ENCODE measurements at places on chromosomes 3 and 15.
A peak's percentile ranks its signal among the peaks of the same experiment; 100 is the strongest.

- DNase-seq: no peak
Observed at GRCh38 chr3:9951126-9951525, 1.1 kb downstream of the PRRT3 start.

GRCh38 chr3:8848696-8849131 is 79.3 kb upstream of the OXTR start:
- DNase-seq: no peak

GRCh38 chr3:94522488-94522887 is 459.6 kb downstream of the NSUN3 start:
- no peak for DNase-seq

DNA sequence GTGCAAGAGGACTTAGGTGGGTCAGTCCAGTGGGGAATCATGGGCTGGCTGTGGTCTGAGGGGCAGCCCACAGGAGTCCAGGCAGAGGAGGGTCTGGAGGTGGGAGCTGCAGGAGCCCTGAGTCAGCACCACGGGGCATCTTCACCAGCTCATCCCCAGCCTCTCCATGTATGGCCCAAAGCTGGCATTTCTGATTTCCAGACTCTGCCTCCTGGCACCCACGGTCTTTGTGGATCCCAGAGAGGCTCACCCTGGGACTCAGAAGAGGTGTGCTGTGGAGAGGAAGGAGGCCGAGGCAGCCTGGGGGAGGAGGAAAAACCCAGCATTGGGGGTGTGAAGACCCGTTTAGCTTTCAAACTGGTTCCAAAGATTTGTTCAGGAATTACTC is 64.5 kb upstream of the KLF13 start:
- DNase-seq: no peak

GRCh38 chr3:66418475-66418931 is 82.3 kb downstream of the LRIG1 start:
- DNase-seq: no peak

GRCh38 chr3:18890449-18890848 is 257.9 kb upstream of the KCNH8 start:
- DNase-seq: no peak

- DNase-seq: peak; percentile 51
Observed at GRCh38 chr3:196432137-196432879, at the start of gene UBXN7. TSS of gene UBXN7 (minus strand) at chr3:196432427. CDS start at chr3:196432399, 28 bp downstream.

- DNase-seq: no peak
Observed at GRCh38 chr15:60155661-60156060, 151.6 kb downstream of the FOXB1 start.

DNA sequence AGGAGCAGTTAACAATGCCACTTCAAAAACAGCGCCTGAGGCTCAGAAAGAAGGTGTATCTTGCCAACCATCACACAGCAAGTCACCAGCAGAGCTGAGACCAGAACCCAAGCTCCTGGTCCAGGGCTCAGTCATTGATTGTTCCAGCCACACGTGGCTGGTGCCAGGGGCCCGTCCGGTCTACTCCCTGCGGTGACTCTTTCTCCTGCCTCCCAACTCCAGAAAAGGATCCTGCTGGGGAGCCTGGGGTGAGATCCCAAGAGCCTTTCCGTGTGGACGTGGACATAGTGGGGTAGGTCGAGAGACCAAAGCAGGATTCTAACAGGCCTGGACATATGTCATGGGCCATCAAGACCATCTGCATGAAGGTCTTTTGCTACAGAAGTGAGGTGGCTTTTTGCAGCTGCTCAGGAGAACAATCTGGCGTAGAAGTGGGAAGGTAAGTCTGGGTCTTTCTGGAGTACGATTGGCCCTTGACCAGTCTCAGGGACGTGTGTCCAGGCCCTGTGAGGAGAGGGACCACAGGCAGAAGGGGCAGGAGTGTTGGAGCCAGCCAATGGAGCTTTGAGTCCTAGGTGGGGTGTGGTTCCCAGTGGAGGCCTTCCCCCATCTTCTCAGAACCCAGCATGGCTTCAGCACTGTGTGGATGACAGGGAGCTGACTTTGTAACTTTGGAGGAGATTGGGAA is 105.4 kb downstream of the HMG20A start:
- DNase-seq: no peak

- no peak for DNase-seq
Observed at GRCh38 chr15:70715840-70716485, 47.4 kb downstream of the UACA start.

GRCh38 chr3:73043414-73043813 is 18.0 kb upstream of the EBLN2 start:
- no peak for DNase-seq

GRCh38 chr3:70150599-70150998 is 151.1 kb downstream of the SAMMSON start:
- DNase-seq: no peak

GRCh38 chr3:101941318-101942040 is 92.2 kb downstream of the NFKBIZ start:
- DNase-seq: no peak

DNA sequence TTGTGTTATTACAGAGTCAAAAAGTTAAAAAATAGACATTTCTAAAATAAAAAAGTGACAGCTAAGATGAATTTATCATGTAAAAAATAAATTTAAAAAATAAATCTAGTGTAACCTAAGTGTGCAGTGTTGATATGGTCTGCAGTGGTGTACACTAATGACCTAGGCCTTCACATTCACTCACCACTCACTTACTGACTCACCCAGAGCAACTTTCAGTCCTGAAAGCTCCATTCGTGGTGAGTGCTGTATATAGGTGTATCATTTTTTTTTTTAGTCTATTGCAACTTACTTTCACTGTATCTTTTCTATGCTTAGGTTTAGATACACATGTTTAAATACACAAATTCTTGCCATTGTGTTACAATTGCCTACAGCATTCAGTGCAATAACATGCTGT is 459.4 kb upstream of the ROBO1 start:
- DNase-seq: no peak

- DNase-seq: no peak
Observed at GRCh38 chr15:70096215-70097062, 1.3 kb downstream of the TLE3 start.

GRCh38 chr3:9247361-9247940 is 2.0 kb downstream of the SRGAP3 start:
- DNase-seq: no peak

DNA sequence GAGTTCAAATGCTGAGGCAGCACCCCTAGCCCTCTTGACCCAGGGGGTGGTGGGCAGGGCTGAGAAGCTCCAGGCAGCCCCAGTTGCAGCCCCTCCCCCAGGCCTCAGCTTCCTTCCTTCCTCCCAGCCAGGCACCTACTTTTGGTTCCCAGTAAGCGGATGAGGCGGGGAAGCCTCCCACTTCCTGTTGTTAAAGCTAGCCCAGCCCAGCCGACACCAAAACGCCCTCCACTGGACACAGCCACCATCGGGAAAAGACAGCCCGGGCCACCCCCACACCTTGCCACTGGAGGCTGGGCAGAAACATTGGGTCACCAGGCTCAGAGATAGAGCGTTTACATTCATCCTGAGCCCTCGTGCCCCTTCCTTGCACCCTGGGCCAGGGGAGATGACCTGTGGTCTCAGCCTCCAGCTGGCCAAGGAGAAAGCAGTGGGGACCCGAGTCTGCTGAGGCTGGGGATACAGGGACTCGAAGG is 3.5 kb downstream of the DUSP7 start:
- DNase-seq: no peak

GRCh38 chr3:150469931-150470740 is 62.0 kb downstream of the TSC22D2 start:
- DNase-seq: no peak

DNA sequence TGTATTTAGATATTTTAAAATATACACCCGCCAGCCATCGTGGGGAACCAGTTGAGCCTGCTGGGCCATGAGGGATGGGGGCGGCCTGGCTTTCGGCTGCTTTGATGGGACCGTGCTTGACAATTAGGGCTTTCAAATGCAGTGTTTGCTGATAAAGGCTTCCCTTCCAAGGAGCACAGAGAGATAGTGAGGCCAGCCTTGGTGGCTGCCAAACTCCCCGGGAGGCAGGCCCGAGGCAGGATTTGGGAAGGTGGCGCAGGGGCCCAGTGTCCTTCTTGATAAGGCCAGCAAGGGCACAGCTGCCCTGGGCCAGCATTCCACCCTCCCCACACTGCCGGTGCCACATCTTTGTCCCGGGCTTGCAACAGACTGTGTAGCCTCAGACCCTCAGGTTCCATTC is 75.6 kb downstream of the LINGO1 start:
- DNase-seq: no peak

DNA sequence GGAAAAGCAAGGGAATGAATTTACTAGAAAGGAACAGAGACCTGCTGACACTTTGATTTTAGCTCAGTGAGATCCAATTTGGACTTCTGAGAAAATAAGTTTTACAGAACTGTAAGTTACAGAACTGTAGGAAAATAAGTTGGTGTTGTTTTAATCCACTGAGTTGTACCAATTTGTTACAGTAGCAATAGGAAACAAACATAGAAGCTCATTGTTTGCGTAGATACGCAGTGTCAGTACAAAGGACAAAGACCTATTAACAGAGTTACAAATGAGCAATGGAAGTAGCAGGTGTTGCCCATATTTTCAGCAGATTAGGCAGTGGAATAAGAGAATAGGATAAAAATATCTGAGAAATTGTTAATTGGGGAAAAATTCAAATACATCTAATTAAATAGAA is 385.8 kb upstream of the CNTN6 start:
- no peak for DNase-seq

- DNase-seq: no peak
Observed at GRCh38 chr3:130715616-130716015, 31.0 kb downstream of the PIK3R4 start.

DNA sequence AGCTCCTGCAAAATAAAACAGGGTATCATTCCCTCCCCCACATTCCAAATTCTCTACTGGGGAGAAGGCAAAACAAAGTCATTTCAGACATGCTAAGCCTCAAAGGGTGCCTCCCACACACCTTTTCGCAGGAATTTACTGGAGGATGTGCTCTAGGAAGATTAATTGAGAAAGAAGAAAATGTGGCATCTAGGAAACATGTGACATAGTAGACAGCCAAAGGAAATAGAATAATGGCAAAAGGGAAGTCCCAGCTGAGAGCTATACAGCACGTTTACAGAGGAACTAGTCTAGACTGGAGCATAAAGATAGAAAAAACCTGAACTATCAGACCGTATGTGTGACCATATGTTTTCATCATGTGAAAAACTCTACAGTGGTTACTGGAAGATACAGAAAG is 58.8 kb upstream of the MELTF start:
- DNase-seq: no peak

DNA sequence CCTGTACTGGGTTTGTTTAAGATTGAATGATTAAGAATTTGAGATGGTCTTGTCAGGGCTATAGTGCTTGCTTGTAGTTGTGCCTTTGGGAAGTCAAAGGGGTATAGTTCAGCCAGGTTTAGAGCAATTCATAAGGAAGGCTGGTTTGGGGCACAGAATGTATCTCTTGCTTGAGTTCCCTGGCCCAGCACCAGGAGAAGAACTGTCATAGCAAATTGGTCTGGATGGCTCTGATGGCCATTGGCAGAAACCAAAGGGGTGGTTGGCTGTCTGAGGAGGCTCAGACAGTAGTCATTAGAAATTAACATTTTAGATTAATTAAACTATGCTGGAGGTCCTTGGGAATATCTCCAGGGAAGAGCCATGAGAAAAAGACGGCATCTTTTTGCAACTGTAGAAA is 25.4 kb upstream of the OTOL1 start:
- no peak for DNase-seq

DNA sequence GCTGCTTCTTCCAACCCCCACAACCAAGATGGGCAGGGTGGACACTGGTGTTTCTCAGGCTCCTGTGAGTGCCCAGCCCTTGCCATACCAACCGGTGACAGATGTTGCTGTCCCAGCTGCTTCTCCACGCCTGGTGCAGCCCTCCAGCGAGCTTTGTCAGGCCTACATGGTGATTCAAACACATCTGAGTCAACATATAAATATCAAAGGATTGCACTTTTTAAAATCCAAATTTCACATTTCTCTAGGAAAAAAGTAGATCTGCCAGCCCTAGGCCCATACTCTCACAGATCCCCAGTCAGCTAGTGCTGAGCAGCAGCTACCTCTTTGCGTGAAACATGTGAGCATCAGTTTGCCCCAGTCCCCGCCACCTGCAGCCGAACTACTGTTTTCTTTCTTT is 52.7 kb downstream of the RPN1 start:
- DNase-seq: no peak

- no peak for DNase-seq
Observed at GRCh38 chr15:97153356-97153965, 807.0 kb upstream of the ARRDC4 start.

GRCh38 chr3:38404286-38404685 is 49.4 kb upstream of the ACVR2B start:
- no peak for DNase-seq

DNA sequence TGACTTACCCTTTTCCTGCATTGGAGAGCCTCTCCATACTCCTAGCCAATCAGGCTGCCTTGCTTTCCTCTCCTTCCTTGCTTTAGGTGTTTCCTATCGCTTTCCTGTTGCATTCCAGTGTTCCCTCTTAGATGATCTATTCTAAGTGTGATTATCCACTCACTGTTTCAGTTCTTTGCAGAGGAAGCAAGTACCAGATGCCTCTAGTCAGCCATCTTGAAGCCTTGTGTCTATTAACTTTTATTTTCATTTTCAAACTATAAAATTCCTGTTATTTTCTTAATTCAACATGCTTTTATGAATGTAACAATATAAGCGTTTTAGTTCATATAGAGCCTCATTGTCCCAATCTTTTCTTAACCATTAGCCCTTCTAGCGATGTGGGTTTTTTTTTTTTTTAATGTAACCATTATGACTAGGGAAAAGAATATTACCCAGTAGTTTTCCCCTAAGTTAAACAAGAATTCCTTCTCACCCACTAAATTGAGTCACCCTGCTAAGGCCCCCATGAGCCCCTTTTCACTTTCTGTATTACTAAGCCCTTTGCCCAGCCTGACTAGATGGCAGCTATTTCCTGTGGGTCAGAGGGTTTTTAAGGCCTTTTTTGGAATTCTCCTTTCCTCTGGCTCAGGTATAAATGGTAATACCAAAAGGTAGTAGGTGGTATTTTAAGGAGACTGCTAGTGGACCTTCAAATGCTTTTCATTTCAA is 229.4 kb upstream of the CTNNB1 start:
- DNase-seq: no peak

GRCh38 chr15:39869858-39870515 is 50.1 kb downstream of the GPR176 start:
- no peak for DNase-seq

GRCh38 chr3:46992231-46992630 is 12.8 kb downstream of the NBEAL2 start:
- DNase-seq: no peak

GRCh38 chr3:77620009-77620408 is 580.1 kb downstream of the ROBO2 start:
- DNase-seq: no peak

Data from kidney epithelial cell (primary cell).